ENCODE measurements at places on chromosomes 12 and 14.

DNA sequence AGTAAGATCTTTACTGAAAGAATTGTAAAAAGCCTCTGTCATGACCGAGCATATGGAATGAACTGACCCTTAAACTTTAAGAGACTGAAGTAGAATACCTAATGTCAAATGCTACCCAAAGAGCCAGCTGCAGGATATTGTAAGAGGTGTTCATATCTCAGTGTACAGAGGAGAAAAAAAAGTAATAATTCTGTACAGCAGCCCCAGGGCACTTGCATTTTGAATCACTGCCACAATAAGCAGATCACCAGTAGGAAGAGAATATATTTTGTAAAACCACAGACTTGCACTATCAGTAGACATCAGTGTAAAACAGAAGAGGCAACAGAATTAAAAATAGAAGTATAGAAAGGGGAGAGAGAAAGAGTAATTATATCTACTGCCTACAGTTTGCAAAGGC is 162.6 kb downstream of the PPFIA2 start:
- no peak for DNase-seq

DNA sequence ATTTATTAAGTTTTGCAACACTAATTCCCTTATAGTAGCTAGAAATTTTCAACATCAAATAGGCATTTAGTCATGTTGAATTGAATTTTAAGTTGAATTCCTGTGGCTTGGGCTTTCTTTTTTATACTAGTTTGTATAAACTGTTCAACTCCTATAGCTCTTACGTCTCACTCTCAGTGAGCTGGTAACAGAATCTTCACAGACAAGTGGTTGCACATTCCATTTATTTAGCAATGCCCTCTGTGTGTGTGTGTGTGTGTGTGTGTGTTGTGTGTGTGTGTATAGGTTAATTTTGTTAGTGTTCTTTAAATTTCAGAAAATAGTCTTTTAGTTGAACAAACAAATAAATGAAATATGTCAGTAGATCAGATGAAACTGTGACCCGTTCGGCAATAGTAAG is 425.0 kb downstream of the NPAS3 start:
- no peak for DNase-seq

GRCh38 chr12:49984476-49985359 is 12.0 kb downstream of the AQP6 start:
- DNase-seq = no peak

- peak; percentile 88 for DNase-seq
Measured at GRCh38 chr14:65170768-65171507, 68.6 kb upstream of the MAX start.

DNA sequence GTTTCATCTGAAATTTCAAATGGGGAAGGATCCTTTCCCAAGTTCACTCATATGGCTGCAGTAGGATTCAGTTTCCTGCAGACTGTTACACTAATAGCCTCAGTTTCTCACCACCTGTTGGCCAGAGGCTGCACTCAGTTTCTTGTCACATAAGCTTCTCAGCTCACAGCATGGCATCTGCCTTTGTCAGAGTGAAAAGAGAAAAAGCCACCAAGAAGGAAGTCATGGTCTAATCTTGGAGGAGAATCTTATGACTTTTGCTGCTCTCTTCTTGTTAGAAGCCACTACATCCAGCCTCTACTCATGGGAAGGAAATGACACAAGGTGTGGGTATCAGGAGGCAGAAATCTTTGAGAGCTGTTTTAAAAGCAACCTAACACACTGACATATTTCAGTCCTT is 39.4 kb upstream of the BTG1 start:
- peak; percentile 85 for DNase-seq

GRCh38 chr12:47819138-47819895 is 386 bp downstream of the HDAC7 start:
- peak; percentile 88 for DNase-seq

DNA sequence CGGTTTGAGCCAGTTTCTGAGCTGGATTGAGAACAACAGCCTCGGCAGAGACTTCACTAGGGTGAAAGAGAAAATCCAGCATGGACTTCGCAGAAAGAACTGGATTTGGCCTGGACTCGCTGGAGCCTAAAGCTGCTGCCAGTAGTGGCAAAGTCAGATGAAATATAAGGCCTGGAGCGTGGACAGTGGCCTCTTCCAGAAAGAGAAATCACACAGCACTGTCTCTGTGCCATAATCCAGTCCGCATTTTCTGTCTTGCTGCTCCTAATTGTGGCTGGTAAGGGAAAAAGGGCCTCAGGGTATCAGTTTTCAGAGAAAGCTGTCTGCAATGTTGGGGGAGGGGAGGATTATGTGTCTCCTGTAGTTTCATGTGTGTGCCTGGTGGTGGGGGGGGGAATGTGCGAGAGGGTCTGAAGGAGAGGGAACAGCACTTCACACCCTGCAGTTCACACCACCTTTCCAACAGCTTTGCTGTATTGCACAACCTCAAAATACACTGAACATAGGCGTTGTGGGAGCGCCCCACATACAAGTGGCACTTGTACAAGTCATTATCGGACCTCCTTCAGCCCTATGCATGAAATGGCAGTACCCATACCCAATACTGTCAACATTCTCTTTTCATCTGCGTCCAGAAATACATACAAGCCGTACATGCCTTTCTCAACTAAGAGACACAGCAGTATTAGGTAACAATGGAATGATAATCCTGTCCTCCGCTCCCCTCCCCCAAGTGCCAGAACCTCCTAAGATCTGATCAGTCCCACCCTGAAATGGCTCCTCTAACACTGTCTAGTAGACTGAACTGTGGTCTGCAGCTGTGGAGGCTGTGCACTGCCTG is 107.5 kb upstream of the ATF7IP start:
- DNase-seq = peak; percentile 95

- DNase-seq = no peak
Measured at GRCh38 chr14:78327426-78328221, 157.5 kb downstream of the NRXN3 start.

DNA sequence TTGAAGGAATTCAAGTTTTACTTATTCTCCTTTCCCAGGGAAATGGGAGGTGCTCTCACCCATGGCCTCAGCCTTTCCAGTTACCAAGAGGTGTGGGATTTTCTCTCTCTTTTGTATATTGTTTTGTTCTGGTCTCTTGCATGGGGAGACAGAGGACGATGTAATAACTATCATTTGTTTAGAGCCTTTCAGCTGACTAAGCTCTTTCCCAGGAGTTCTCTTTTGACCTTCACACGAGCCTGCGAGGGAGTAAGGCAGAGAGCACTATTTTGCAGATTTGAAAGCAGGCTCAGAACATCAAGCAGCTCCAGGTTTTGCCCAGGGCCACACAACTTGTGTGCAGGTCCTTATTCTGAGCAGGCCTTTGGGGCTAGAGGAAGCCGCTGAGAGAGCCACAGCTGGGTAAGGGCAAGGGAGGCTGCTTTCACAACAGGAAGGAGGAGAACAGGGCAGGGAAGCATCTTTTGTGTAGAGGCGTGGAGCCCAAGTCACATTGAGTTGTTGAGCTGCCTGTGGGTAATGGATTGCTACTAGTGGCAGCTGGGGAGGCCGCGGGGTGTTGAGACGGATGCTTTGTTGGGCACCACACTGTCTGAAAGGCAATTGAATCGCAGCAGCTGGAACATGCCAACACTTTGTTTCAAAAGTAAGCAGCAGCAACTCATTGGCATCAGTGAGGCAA is 116.2 kb downstream of the PRMT8 start:
- no peak for DNase-seq

- DNase-seq = peak; percentile 74
Measured at GRCh38 chr12:121297435-121297991, 1.0 kb upstream of the CAMKK2 start.

DNA sequence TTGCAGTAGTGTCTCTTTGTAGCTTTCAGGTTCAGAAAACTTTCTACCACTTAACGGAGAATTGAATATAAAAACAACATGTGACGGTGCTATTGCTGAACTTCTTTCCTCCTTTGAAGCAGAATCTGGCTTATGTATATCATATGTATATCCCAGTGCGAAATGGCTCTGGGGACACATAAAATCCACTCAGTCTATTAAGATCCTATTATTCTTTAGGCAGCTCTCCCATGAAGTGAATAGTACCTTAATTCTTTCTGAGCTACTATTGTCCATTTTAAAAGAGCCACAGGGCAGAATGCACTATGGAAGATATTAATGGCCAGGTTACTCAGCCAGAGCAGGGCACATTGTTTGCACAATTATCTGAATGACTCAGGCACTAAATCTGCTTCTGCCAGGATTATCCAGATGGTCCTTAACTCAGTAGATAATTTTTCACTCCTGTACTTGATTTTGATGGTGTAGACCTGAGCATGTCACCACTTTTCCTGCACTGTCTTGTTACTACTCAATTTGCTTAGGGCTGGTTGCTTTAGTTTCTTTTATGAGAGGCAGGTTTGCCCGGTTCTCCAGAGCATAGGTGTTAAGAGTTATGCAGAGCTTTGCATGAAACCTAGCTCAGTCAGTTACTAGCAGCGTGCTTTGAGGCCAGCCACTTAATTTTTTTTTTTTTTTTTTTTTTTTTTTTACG is 5.5 kb downstream of the CNTN1 start:
- no peak for DNase-seq

- peak; percentile 66 for DNase-seq
Measured at GRCh38 chr12:92133795-92134637, 11.6 kb downstream of the BTG1 start.

DNA sequence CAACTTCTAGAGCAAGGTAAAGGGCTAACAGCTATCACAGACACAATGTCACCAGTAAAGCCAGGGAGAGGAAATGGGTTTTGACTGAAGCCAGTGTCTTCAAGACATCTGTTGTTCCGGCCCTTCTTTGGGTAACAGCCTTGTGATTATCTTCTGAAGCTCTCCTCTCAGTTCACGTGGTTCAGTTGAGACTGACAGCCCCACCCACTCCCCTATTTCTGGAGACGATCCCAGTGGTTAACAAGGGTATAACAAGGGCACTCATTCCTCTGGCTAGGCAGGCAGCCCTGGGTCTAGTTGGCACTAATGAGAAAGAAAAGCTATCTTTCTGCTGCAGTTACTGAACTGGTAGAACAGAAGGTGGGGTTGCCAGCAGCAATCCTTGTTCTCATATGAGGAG is 6.9 kb downstream of the GNPTAB start:
- peak; percentile 91 for DNase-seq

DNA sequence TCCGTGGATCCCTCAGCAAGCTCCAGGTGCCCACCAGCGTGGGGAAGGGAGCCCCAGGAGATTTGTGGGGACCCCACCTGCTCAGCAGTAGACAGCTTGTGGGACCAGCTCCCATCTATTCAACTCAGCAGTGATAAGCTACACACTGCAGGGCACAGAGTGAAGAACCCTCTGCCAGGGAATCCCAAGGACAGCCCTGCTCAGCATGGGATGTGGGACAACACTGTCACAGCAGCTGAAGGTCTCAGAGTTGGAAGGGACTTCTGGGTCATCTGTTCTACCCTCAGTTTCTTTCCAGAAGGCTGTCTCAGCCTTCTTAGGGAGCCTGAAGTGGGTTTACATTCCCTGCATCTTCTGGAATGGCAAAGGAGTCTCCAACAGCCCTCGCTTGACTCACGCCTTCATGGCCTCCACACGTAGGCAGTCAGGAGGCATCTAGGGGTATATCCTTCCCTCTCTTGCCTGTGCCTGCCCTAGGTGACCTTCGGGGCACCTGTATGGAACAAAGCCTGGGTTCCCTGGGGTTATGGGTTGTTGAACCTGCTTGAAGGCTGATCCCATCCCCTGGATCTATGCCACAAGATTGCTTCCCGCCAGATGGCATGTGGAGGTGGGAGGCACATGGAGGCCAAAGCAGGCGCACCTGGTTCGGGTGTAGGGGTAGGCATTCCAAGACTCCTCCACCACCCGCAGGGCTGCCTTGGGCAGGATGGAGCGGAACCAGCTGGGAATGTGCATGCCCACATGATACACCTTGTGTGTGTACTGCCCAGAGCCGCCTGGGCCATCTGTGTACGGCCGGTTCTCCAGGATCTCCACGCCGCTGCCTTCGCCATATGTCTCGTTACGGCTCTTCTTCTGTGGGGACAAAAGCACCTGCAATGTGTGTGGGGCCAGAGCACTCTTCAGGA is 33.0 kb downstream of the ARL6IP4 start:
- no peak for DNase-seq

DNA sequence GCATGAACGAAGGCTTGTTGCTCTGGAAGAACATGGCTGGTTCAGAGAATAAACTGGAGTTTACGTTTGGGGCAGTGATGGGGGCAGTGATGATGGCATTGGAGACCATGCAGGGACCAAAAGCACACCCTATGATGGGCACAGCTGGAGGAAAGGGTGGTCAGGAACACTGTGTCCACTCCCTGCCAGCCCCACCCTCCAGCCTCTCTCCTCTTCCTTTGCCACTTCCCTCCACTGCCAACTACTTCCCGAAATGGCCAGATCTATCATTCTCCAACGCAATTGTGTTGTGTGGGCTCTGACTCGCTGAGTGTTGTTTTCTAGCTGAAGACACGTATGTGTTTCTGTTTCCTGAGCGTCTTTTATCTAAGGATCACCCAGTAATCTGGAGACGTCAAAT is 39.3 kb upstream of the GSG1 start:
- DNase-seq = no peak

Data from activated CD4-positive, alpha-beta T cell treated with anti-CD3 and anti-CD28 coated beads, Interleukin-2, amount 10 ng/mL, durations not matched to agents 24 days and 14 days (primary cell).